ENCODE measurements at places on chromosomes 5 and 9.

- DNase-seq: no peak
Measured at GRCh38 chr9:111928359-111928720, 31.7 kb downstream of the UGCG start.

GRCh38 chr5:39422036-39422606 is 2.7 kb downstream of the DAB2 start:
- no peak for DNase-seq

GRCh38 chr5:152568016-152568415 is 162.9 kb upstream of the NMUR2 start:
- no peak for DNase-seq

GRCh38 chr5:149610589-149611255 is 29.4 kb downstream of the ARHGEF37 start:
- DNase-seq: no peak

DNA sequence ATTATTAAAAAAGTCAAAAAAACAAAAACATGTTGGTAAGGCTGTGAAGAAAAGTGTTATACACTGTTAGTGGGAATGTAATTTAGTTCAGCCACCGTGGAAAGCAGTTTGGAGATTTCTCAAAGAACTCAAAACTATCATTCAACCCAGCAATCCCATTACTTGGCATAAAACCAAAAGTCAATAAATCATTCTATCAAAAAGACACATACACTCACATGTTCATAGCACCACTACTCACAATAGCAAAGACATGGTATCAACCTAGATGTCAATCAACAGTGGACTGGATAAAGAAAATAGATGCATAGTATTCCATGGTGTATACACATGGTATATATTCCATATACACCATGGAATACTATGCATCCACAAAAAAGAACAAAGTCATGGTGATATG is 148.3 kb upstream of the ACOT12 start:
- no peak for DNase-seq

GRCh38 chr9:132846109-132846917 is 31.8 kb downstream of the AK8 start:
- DNase-seq: no peak

DNA sequence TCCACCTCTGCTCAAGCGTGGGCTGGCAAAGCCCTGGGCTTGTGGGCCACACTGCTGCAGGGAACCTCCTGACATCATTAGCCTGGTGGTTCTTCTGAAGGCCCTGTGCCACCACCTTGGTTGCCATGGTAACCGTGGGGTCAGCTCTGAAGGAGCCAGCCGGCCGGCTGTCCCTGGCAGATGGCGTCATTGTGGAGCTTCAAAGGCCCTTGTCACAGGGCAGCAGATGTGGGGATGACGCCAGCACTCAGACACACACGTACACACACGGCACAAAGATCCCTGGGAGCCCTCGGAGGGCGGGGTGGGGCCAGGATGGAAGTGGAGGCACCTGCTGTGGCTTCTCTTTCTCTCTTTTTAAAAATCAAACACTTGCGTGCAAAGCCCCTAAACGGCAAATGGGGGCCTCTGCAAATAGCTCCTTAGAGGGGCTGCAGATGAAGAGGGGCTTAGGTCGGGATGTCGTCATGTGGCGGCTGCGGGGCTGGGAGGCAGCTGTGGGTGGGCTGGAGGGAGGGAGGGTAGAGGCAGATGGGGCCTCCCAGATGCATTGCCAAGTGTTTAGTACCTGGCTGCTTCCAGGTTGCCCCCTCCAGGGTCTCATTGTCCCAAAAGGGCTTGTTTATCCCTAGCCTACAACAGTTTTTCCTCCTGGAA is 19.5 kb upstream of the RPL26L1 start:
- no peak for DNase-seq

GRCh38 chr9:113536166-113536482 is 72.6 kb downstream of the RGS3 start:
- no peak for DNase-seq

DNA sequence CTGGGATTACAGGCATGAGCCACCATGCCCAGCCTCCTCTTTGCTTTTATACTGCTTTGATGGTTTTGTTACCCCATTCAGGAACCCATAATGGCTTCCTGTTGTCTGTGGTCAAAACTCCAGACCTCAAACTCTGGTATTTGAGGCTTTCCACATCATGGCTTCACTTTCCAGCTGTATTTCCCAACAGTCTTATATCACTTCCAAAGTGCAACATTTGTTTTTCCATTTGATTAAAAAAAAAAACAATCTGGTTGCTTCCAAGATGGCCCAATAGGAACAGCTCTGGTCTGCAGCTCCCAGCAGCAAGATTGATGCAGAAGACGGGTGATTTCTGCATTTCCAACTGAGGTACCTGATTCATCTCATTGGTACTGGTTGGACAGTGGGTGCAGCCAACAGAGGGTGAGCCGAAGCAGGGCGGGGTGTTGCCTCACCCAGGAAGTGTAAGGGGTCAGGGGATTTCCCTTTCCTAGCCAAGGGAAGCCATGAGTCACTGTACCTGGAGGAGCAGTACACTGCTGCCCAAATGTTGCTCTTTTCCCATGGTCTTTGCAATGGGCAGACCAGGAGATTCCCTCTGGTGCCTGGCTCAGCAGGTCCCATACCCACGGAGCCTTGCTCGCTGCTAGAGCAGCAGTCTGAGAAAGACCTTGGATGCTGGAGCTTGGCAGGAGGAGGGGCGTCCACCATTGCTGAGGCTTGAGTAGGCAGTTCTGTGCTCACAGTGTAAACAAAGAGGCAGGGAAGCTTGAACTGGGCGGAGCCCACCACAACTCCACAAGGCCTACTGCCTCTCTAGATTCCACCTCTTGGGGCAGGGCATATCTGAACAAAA is 458.4 kb downstream of the KDM4C start:
- DNase-seq: no peak

- no peak for DNase-seq
Measured at GRCh38 chr9:113890704-113891103, 14.6 kb downstream of the ZNF618 start.

DNA sequence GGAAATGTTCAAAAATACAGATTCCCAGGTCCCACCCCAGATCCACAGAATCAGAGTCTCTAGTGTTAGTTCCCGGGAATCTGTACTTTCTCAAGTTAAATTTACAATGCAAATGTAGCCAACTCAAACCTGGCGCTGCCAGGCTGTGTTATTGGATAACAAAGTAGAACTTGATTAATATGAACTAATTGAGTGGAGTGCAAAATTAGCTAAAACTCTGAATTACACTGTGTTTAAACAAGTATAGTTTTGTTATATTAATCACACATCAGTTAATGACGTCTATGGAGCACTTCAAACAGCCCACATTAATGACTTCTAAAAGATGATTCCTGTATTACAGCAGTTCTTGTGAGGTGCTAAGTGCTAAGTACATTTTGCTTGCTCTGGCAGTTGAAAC is 32.4 kb upstream of the CYFIP2 start:
- no peak for DNase-seq

- no peak for DNase-seq
Measured at GRCh38 chr5:136409000-136409399, 43.7 kb upstream of the TRPC7 start.

- no peak for DNase-seq
Measured at GRCh38 chr5:169106911-169107706, 193.8 kb downstream of the SLIT3 start.

DNA sequence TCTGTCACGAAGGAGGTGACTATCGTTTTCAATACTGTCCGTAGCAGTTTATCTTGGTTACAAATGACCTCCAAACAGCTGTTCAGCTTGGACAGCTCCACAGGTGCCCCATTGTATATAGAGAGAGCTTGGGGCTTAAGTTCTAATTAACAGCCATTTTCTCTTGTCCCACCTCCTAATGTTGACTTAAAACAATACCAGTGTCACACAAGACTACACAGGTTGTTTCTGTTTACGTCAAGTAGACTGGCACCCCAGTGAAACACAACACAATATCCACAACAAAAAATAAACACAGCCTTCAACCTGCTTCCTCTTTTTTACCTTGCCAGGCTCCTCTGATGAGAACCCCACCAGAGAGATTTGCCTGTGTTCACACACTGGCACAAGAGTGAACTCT is 39.8 kb upstream of the TLE1 start:
- no peak for DNase-seq

- DNase-seq: no peak
Measured at GRCh38 chr9:23587433-23587832, 238.6 kb downstream of the ELAVL2 start.
